ENCODE measurements at places on chromosomes 13 and 19.

DNA sequence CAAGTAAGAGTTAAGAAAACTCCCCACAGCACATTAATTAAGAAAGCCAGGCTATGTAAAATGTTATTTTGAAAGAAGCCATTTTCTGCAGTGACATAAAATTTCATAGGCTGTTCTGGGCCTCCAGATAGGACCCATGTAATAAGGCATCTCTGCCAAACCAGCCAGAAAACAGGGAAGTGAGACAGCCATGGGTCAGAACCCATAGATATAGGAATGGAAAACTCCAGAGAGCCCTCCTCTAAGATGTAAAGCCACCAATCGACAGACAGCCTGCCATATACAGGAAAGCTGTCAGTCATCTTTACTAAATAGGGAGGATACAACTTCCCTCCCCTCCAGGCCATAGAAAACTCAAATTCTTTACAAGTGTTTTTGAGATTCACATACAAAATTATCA is 493.3 kb downstream of the COG6 start:
- no peak for DNase-seq

DNA sequence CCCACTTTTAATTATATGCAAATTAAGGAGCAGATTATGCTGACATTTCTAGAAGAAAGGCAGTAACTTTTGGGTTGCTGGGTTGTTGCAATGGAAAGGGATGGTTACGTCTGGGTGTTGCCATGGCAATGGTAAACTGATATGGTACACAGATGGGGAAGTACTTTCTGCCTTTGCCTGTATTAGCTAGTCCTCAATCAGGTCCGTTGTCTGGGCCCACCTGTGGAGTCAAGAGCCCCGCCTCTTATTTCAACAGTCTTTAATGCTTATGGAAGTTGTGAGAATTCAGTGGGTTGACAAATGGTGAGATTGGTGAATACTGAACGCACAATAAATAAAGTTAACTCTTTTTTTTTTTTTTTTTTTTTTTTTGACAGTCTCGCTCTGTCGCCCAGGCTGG is 30.6 kb upstream of the DPP9 start:
- DNase-seq = no peak

- DNase-seq = no peak
Observed at GRCh38 chr19:2683430-2684003, 19.0 kb downstream of the GNG7 start.

DNA sequence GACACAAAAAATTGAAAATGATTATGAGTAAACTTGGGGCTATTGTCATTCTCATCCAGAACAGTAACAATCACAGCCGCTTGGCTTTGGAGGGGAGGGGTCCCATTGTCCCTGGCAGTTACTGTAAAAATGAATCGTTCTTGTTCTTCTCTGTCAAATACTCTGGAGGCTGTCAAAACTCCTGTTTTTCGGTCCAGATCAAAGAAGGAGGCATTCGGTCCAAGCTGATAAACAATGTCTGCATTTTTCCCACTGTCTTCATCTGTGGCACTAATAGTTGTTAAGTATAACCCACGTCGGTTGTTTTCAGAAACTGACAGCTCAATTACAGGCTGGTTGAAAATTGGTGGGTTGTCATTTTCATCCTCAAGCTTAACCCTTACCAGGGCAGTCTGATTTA is 3.4 kb downstream of the PCDH9 start:
- no peak for DNase-seq

DNA sequence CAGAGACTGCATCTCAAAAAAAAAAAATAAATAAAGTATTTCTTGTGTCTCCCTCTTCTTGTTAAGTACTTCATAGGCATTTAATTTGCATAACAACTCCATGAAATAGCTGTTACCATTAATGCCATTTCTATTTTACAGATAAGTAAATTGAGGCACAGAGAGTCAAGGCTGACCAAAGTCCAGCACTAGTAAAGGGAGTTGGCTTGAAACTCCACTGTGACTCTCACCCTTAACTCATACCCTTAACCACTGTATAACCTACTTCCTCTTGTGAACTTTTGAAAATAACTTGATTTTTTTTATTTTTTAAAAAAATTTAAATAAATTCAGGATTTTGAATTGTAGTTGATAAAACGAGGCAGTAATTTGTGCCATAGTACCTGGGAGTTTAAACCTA is 6.0 kb downstream of the GPATCH1 start:
- no peak for DNase-seq
